Ecto neural progenitor cell (in vitro differentiated cells): ENCODE measurements at places on chromosomes 5 and 9.

DNA sequence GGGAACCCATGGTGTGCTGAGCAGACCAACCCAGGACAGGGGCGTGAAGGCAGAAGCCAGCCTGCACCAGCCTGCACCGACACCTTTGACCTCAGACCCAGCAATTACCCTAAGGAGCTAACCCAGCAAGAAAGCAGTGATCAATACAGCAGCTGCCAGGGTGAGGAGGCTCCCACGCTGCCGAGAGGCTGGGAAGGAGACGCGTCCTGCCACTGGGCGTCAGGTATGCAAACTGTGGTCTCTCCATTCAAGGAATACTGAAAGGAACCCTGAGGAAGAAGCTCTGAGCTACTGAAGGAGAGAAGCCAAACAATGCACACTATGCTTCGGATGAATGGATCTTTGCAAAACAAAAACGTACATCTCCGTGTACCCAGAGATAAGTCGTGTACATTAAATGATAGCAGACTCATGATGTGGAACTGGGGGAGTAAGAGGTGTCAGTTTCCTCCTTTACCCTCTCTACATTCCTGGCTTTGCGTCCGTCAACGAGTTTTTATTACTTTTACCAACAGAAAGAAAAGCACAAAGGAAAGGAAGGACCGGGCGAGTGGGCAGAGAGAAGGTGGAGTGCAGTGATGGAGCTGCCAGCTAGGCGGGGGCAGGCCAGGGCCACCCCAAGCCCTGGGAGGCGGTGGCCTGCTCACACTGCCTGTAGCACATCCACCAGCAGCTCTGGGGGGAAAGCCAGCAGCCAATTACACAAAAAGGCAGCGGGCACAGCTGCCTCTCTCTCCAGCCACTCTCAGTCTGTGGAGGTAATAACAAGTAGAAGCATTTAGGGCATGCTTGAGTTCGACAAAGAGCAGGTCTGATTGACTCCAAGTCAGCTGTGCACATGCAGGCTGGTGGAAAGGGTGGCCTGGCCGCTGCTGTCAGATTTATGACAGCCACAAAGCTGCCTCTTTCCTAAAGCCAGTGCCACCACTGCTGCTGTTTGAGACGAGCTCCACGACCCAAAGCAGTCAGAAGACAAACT is 29.3 kb downstream of the RASGEF1C start:
- no peak for DNase-seq

GRCh38 chr9:89421595-89421994 is 76.3 kb downstream of the SEMA4D start:
- no peak for DNase-seq

GRCh38 chr9:137297966-137298365 is 4.1 kb downstream of the NRARP start:
- no peak for DNase-seq

DNA sequence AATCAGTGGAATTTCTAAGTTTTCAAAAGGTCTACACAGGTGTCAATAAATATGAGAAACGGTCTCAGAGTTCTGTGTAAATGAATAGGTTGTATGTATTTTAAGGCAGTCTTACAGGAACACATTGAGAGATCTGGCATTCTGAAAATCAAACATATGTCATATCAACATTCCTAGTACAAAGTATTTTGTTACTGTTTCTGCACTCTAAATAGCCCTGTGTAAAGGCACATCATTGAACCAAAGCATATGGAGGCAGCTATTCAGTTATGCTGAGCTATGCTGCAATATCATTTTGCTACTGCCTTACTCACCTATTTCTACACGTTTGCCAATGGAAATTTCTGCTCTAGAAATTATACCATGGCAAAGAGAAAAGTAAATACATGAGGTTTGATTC is 379.1 kb downstream of the KIAA0825 start:
- DNase-seq = no peak

- DNase-seq = no peak
Measured at GRCh38 chr5:163758283-163758711, 252.9 kb downstream of the MAT2B start.

- DNase-seq = no peak
Measured at GRCh38 chr5:29697785-29698414, 1495.6 kb upstream of the CDH6 start.

GRCh38 chr9:70832492-70832891 is 288.9 kb downstream of the TRPM3 start:
- no peak for DNase-seq

DNA sequence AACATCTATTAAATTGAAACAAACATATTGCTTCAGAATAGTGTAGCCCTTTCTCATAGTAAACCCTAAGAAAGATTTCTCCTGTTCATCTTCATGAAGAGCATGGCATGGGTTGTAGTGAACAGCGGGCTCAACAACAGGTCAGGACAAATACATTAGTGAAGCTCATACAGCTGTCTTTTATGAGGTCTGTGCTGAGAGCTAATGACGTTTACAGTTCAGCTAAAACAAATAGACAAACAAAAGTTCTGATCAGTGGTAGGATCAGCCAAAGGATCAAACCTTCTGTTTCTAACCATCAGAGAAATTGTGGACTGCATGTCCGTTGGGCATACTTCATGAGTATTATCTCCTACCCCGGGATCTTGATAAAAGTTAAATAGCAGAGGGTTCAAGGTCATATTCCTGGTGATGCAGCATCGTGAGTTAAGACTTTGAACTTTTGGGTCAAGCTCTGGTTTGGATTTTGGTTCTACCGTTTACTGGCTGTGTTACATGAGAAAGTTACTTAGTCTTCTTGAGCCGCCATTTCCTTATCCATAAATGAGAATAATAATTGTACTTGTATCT is 37.9 kb downstream of the ACO1 start:
- no peak for DNase-seq

DNA sequence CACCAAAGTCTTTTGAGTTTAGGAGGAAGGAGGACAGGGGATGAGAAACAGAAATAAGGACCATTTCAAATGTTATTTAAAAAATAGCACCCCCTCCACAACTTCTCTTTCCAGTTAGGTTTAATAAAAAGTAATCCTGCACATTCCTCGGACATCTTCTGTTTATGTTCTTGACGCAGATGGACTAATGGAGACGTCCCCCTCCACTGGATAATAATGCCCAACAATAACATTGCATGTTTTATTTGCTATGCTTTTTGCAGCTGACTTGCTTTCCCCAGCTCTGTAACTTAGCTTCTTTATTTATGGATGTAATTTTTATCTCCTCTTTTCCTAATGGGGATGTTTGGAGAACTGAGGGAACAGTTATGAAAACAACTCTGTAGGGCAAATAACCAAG is 89.5 kb downstream of the MAT2B start:
- no peak for DNase-seq

DNA sequence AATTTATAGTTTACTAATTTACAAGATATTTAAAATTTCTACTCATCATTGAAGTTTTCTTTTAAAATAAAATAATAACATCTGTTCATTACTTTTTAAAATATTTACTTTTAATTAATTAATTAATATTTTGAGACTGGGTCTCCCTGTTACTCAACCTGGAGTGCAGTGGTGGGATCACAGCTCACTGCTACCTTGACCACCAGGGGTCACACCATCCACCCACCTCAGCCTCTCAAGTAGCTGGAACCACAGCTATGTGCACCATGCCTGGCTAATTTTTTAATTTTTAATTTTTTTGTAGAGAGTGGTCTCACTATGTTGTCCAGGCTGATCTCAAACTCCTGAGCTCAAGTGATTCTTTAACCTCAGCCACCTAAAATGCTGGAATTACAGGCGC is 1013.6 kb downstream of the CDH9 start:
- DNase-seq = no peak

GRCh38 chr5:179271428-179271734 is 73.9 kb downstream of the ADAMTS2 start:
- DNase-seq = no peak

DNA sequence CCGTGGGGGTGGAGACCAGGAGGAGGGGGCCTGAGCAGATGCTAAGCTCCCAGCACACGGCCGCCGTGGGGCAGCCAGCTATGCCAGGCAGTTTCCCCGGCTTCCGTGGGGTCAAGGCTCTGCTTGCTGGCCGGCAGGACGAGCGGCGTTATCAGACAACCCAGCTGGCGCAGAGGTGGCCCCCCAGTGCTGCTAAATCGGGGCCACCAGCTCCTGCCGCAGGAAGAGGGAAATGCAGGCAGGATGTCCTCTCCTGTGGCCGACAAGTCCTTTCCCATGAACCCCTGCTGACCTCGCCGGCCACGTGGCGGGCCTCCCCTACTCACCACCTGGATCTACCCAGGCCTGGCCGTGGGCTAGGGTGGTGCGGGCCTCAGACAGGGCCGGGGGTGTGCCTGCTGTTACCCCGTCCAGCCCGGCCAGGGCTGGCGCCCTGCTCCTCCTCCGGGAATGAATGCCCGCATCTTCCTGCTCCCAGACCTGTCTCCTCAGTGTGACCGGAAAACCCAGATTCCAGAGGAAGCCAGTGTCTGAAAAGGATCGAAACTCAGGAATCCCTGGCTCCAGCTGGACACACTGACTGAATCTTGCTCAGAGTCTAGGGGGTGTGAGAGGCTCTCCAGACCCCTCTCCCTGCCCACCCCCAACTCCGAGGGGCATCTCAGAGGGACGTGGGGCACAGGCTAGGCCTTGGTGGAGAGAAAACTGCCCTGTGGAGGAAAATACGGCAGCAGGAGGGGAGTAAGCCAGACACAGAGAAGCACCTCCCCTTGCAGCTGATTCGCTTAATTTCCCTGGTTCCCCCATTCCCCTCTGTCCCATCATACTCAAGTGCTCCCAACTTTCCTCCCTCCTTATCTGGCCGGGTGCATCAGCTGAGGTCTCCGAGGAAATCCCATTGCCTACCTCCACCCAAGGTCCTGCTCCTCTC is 3.9 kb downstream of the FLT4 start:
- no peak for DNase-seq

DNA sequence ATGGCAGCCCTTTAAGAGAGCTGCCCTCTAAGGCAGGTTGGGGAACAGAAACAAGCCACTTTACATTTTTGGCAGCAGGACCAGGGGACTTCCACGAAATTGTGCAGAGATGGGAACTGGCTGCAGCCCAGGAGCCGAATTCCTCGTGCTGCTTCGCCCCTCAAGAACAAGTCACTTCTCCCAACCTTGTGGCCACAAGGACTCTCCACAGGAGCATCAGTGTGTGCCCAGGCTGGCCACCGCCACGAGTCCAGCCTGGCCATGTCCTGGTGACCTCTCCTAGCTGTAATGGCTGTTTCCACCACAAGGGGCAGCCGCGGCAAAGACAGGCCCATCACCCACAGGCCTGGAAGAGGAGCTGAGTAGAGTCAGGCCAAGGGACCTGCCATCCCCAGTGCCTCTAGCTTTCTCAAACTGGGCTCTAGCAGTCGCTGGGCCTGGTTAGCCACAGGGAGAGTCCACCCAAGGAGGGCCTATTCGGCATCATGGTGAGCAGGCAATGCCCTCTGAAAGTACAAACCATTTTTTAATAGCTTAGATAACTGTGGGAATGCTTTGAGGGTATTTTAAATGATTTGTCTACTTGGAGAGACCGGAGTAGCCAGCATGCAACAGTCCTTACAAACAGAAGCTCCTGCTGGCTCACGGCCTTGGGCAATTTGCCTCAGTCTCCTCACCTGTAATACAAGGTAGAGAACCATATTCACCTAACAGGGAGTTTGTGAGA is 129.0 kb downstream of the COL23A1 start:
- peak; percentile 92 for DNase-seq
